Brain microvascular endothelial cell (primary cell): ENCODE measurements at places on chromosomes 6 and 20.

DNA sequence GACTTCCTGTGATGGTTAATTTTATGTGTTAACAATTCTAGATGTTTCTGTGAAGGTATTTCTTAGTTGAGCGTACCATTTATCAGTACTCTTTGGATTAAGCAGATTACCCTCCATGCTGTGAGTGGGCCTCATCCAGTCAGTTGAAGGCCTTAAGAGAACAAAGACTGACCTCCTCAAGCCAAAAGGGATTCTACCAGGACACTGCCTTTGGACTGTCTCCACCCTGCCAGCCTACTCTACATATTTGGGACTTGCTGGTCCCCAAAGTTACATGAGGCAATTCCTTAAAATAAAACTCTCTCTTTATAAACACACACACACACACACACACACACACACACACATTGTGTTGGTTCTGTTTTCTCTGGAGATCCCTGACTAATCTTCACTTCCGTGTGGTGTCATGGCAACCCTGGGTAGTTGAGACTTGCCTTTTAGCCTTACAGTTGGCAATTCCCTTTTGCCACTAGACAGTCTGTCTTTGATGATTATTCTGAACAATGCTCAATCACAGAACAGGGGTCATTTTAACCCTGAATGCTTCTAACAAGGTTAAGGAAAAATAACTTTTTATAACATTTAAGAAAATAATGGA lies 32.2 kb downstream of the MRAP2 start:
- peak; percentile 87 for DNase-seq

GRCh38 chr6:4313044-4313686 lies 177.8 kb upstream of the ECI2 start:
- peak; percentile 97 for DNase-seq

DNA sequence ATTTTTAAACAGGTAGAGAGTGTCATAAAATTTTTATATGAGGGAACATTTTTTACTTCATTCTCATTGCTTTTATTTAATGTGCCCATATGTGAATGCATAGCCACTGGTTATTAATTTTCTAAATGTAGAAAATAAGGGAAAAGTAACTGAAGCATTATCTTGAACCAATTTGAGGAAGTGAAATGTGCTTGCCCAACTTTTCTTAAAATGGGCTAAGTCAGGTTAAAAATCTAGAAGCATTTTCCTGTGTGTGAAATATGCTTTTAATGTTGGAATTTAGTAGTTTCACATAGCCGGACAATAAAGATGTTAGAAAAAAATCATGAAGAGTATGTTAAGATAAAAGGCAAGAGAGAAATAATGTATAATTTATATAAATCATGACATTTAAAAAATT lies 3.8 kb downstream of the SEC23B start:
- no peak for DNase-seq

GRCh38 chr6:113489952-113490746 lies 367.0 kb upstream of the MARCKS start:
- no peak for DNase-seq

DNA sequence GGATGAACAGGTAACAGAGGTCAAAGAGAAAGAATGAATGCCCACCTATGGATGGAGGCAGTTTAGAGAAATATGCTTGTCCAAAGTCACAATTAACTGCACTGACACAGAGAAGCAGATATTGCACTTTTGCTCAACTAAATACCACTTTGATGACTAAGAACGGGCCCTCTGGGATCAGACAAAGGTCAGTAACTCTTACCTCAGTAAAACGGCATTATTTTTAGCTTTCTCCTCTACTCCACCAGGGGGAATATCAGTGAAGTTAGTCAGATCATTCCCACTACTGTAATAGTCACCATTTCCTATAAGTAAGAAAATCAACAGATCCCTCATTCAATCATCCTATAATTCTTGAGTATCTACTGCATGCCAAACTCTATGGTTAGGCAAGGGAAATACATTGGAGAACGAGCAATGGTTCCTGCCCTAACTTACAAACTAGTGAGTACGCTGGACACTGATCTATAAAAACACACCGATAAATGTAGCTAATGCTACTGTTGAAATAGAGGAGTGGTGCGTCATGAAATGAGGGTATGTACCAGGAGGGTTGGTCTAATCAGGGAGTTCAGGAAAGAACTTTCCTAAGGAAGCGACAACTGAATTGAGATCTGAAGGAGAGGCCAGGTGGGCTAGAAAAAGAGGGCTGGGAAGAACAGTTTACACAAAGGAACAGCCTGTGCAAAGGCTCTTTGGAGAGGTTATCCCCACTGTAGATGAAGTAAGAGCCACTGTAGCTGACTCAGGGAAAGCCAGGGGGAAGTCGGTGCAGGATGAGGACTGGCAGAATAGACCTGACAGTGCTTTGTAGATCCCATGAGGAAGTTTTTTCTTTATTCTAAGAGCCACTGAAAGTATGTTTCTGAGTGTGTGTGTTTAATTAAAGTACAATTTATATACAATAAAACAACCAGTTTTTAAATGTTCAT lies 9.2 kb downstream of the ECI2 start:
- peak; percentile 89 for DNase-seq

GRCh38 chr6:156617376-156617775 lies 159.8 kb upstream of the ARID1B start:
- peak; percentile 9 for DNase-seq

DNA sequence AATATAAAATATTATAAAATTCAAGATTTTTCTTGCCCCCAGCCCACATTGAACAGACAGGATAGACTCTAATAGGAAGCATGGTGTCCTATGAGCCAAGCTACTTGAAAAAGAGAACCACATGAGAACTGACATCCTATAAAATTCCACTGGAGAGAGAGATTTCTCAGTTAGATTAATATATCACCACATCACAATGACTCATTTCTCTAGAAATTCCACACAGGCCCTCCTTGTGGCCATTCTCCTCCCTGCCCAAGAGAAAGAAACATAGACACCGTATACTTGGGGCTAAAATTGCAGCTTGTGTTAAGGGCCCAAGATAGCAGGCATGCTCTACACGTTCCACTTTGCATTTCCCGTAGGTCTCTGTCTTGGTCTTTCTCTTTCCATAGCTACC lies 481.4 kb downstream of the PTPRT start:
- DNase-seq, result no peak

- DNase-seq, result peak; percentile 96
Measured at GRCh38 chr6:63527658-63528514, 44.4 kb upstream of the LOC128125822 start.

- DNase-seq, result no peak
Measured at GRCh38 chr20:31608251-31608945, 3.3 kb downstream of the ID1 start.

GRCh38 chr20:25608774-25609173 lies 15.0 kb downstream of the NANP start:
- peak; percentile 45 for DNase-seq

- peak; percentile 78 for DNase-seq
Measured at GRCh38 chr20:10611357-10611756, 62.4 kb downstream of the JAG1 start.

GRCh38 chr6:29887819-29888776 lies 54.2 kb upstream of the HLA-A start:
- DNase-seq, result peak; percentile 6

DNA sequence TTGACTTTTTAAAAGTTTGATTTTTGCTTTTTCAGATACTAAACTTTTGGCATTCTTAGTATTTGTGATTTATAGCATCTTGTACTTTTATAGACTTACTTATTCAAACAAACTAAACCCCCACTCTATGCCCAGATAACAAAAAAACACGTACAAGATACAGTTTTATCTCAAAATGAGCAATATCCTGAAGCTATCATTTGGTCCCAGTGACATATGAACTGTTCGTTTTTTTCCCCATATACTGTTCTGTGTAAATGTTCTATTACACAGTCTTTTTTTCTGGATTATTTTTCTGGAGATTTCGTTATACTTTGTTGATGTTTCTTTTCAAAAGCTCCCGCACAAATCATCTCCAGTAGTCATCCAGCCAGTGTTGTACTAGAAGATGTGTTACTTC lies 27.3 kb upstream of the SERINC3 start:
- DNase-seq, result no peak

DNA sequence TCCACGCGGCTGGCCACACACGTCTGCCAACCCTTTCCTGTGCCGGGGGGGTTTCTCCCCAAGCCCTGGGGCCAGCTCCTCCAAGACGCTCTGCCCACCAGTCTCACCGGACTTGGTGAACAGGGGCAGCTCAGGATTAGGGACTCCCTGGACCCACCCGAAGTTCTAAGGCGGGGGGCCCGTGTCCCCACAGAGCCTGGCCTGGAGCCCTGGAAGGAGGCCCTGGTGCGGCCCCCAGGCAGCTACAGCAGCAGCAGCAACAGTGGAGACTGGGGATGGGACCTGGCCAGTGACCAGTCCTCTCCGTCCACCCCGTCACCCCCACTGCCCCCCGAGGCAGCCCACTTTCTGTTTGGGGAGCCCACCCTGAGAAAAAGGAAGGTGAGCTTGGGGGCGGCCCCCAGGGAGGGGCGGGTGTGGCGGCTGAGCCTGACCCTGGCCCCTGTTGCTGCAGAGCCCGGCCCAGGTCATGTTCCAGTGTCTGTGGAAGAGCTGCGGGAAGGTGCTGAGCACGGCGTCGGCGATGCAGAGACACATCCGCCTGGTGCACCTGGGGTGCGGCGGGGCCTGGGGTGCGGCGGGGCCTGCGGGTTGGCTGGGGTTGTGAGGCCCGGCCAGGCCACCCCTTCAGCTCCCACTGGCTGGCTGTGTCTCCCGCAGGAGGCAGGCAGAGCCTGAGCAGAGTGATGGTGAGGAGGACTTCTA lies 2.3 kb downstream of the SLC2A4RG start:
- no peak for DNase-seq

DNA sequence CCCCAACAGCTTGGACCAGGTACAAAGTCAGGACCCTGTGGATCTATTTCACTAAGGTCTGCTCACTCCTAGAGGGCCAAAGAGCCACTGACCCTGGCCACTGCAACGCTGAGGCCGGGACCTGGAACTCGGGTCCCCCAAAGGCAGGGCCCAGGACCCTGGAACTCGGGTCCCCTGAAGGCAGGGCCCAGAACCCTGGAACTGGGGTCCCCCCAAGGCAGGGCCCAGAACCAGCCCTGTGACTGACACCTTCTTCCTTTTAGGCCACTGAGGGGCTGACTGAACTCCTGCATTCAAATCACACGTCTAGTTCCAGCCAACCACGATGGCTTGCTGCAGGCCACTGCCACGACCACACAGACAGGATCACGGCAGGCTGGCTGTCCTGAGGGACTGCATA lies 9.4 kb downstream of the TCFL5 start:
- no peak for DNase-seq

- DNase-seq, result no peak
Measured at GRCh38 chr20:3042625-3043024, 797 bp upstream of the GNRH2 start.

DNA sequence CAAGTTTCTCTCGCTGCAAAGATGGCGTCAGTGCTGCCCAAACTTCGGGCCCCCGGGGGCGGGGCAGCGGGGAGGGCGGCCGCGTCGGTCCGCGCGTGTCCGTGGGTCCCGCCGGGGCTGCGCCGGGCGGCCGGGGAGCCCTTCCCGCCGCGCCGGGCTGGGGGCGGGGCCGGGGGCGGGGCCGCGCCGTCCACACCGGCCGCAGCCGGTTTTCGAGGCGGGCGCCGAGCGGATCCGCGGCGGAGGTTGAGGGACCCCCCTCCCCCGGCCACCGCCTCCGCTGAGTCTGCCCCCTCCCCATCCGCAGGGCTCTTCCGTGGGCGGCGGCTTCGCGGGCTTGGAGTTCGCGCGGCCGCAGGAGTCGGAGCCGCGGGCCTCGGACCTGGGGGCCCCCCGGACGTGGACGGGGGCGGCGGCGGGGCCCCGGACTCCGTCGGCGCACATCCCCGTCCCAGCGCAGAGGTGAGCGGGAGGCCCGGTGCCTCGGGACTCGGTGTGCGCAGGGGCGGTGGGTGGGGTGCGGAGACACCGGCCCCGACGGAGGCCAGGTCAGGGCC lies 572 bp downstream of the SLC2A4RG start:
- no peak for DNase-seq

DNA sequence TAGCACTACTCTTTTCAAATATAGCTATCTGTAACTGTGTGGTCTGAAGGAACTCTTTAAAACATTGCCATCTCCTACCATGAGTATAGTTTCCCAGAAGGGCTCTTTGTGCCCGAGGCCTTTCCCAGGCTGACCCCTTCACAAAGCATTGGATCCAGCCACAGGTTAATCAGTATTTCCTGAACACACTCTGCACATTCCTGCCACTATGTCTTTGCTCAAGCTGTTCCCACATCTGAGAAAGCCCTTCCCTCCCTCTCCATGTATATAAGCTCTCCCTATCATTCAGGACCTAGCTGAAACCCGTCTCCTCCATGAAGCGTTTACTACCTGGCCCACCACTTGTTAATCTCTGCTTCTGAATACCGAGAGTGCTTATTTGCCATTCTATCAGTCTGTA lies 47.8 kb upstream of the PKHD1 start:
- DNase-seq, result no peak
